Activated T-cell treated with anti-CD3 and anti-CD28 coated beads, Interleukin-2, amount 50 U/mL, for 4 hours (primary cell): ENCODE measurements at places on chromosomes 3 and 15.
A peak's percentile ranks its signal among the peaks of the same experiment; 100 is the strongest.

GRCh38 chr3:133663569-133664313, 2.0 kb upstream of the TOPBP1 start:
- DNase-seq, result no peak

- no peak for DNase-seq
Observed at GRCh38 chr15:64026591-64026990, 19.7 kb downstream of the DAPK2 start.

- DNase-seq, result no peak
Observed at GRCh38 chr3:156388497-156389448, 166.1 kb downstream of the SSR3 start.

- no peak for DNase-seq
Observed at GRCh38 chr3:88810455-88810854, 297.0 kb upstream of the EPHA3 start.

DNA sequence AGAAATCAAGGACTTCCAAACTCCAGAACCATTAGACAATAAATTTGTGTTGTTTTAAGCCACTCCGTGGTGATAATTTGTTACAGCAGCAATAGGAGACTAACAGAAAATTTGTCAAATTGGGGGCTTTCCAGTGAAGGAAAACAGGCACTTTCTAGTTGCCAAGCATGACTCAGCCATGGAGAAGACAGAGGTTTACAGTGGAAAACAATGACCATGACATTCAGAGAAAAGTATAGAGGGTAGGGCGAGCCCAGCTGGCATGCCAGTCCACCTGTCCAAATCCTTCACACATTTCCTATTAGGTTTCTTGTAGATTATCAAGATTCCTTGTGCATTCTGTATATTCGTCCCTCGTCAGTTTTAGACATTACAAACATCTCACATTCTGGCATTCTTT, 24.9 kb downstream of the SLCO2A1 start:
- DNase-seq, result no peak

DNA sequence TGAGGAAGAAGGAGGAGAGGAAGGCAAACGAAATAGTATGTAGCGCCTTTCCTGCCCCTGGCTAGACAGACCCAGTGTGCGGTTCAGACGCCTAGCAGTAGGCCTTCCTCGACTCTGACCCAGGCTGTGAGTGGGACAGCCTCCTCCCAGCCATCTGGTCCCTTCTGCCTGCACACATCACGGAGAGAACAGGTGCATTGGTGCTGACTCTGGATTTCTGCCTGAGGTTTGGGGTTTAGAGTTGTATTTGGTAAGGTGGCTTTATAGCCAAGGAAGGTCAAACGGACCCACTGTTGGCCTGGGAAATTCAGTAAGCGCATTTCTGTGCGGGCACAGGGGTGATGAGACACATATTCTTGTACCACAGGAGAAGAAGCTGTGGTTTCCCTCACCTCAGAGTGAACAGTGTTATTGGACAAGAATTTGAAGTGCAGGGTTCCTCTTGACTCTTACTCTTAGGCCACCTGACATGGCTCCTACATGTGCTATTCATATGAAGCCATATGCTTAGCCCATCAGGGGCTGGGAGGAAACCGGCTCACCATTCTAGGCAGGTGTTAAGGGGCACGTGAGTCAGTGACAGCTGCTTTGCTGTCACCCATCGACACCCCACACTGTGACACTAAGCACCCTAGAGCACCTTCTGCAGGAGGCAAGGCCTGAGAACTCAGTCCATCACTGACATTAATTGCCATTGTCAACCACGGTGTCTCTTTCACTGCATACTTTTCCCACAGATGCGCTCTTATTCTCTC, 143.3 kb downstream of the CHDH start:
- no peak for DNase-seq

- DNase-seq, result no peak
Observed at GRCh38 chr3:140595295-140595694, 82.6 kb upstream of the TRIM42 start.

DNA sequence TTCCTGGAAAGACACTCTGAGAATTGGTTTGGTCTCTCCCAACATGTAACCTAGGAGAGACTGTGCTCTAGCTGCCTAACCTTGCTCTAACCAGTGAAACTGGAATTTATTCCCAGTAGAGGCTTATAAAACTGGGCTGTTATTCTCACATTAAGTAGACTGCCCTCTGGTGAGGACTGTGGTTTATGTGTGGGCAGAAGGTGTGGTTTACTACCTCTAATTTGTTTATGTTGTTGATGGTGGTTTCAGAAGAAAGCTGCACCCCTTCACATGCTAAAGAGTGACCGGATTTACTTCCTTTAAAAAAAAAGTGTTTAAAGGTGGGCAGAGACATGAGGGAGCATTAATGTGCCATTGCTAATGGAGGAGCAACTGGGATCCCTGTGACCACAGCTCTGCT, 273.2 kb downstream of the MECOM start:
- no peak for DNase-seq

GRCh38 chr15:85760531-85761371, 34.0 kb downstream of the KLHL25 start:
- no peak for DNase-seq

GRCh38 chr3:192906940-192907339, 10.7 kb downstream of the MB21D2 start:
- DNase-seq, result no peak

DNA sequence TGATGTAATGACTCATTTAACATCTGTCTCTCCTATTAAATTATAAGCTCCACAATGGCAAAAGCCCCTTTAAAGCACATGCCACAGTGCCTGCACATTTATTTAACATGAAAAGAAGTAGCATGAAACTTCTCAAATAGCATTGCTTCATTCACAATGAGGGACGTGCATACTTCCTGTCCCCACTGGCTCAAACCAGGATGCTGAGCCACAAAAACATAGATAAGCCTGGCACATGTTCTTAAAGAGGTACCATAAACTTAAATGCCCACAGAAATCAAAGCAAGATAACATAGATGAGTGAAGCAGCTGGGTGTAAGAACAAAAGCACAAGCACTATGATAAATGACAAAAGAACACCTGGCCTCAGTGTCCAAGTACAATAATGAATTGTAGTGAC, 3.8 kb downstream of the TP53BP1 start:
- no peak for DNase-seq

DNA sequence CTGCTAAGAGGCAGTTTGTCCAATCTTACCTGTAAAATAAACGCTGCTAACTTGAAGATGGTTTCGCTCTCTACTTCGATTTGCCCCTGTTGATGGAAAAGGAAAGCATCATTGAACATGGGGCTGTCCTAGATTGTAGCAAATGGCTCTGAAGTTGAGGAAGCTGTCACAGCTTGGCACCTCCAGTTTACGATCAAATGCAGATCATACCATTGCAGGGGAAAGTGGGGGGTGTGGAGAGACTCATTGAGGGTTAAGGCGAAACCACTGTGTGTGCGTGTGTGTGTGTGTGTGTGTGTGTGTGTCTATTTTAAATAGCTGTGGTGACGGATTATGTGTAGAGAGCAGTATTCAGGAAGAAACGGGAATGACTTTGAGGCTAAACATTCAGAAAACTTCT, 127.6 kb upstream of the LMOD3 start:
- DNase-seq, result peak; percentile 41

DNA sequence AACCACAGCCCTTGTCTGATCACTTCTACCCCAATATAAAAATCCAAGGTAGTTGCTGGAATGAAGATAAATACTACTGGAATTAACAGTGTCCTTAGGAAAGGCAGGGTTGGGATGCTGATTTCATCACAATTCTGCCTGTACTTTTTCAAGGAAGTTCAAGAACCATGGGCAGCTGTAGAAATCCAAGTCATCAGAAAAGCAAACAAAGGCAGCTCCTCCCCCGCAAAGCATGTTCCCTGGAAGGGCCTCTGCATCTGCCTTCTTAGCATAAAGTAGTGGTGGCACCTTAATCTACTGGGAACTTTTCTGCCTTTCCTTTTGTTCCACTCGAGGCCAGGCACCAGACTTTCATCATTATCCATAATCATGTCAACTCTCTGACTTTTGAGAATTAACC, 54.4 kb downstream of the ERC2 start:
- DNase-seq, result no peak
